ENCODE measurements at places on chromosomes 1 and 21.

DNA sequence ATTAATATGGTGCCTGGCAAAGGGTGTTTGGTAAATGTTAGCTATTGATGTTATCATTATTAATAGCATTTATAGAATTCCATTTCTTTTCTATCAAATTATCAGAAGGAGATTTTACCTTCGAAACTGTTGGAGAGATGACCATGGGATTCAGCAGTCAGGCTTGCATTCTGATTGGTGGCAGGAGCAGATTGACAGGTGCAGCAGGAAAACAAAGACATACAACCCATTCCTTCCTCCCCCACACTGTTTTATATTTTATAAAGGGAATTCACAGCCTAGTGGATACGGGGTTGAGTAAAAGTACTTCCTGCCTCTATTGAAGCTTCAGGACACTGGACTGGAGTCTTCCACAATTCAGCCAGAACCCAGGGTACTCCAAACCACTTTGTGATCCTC, 55.1 kb upstream of the SYT14 start:
- DNase-seq, result no peak

GRCh38 chr1:18942340-18942739, 14.1 kb downstream of the IFFO2 start:
- no peak for DNase-seq

- DNase-seq, result no peak
Measured at GRCh38 chr1:63937461-63938022, 163.7 kb downstream of the ROR1 start.

DNA sequence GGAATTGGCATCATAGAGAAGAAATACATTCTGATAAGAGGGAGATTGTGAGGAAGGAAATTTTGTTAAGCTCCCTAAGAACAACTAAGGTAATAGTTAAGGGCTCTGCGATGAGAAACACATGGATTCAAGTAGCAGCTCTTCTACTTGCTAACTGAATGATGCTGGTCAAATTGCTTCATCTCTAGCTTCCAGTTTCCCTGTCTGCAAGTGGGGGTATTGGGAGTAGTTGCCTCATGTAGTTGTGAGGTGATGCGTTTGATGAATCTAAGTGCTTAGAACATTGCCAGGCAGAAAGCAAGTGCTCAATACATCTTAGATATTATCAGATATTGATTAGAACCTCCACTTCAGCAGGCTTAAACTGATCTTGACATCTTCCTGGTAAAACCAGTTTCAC, 84.8 kb downstream of the CD58 start:
- DNase-seq, result no peak

GRCh38 chr21:46559291-46559983, 45.4 kb downstream of the S100B start:
- peak; percentile 18 for DNase-seq

- DNase-seq, result no peak
Measured at GRCh38 chr1:203299169-203299568, 6.2 kb upstream of the BTG2 start.

DNA sequence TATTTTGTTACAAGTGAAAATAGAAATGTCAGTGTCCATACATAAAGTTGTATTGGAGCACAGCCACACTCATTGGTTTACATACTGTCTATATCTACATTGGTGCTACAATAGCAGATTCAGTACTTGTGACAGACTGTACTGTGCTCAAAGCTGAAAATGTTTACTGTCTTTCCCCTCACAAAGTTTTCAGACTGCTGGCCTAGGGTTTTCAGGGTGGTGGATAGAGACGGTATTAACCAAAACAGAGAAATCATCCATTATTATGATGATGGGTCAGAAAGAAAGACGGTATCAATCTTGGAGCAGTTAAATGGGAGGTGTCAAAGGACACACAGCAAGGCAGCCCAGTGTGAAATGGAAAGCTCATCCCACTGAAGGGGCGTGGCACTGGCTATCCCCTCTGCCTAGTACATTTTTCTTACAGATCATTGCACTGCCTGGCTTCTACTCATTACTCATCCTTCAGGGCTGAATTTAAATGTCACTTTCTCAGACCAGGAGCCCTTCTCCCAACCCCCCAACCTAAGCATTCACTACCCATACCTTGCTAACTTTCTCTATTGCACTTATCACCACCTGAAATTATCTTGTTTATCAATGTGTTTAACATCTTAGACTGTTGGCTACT, 10.2 kb downstream of the JAK1 start:
- DNase-seq, result no peak

DNA sequence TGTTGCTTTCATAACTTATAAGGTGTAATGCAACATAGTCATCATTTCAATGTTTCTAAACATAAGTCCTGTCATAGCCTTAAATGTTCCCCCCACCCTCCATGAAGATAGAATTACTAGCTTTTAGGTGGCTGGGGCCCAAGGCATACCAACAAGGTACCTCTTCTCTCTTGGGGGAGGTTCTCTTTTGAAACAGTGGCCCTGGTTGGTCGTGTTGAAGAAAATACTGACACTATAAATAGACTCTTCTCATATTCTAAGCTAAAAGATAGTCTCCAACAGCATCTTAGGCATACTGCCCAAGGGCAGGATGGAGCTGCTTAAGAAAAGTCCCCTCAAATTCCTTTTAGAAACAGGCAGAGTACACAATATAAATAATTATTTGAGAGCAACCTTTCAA, 255.0 kb downstream of the FAF1 start:
- DNase-seq, result no peak

All from stimulated activated CD4-positive, alpha-beta T cell treated with anti-CD3 and anti-CD28 coated beads, Interleukin-1b, Interleukin-23, amount 100 ng/mL, for 1 hour (primary cell).